Dorsolateral prefrontal cortex (tissue), 122 donors: ENCODE measurements at places on chromosomes 1 and 21. TPM values are rescaled to one million over a fixed set of nuclear protein-coding genes. Genes with fewer than 3 reads are reported as not detected.

Gene CD2
- total RNA-seq: 0.34 TPM

Gene SEMA6C
- 41.0 TPM for total RNA-seq

Gene FCRL2
- total RNA-seq: not detected

Gene ATXN7L2
- 14.2 TPM for total RNA-seq

Gene CZIB
- total RNA-seq: 73.4 TPM

Gene C1orf185
- total RNA-seq: not detected

Gene CASQ1
- total RNA-seq: 11.9 TPM

Gene BCAS2
- total RNA-seq: 45.1 TPM

Gene PCBP3
- 23.8 TPM for total RNA-seq

Gene THEM5
- not detected for total RNA-seq

Gene ZNF670
- total RNA-seq: 5.2 TPM

Gene FLG2
- total RNA-seq: not detected

Gene PEX11B
- total RNA-seq: 57.5 TPM

Gene LAMB3
- 7.0 TPM for total RNA-seq

Gene PIK3R3
- 43.5 TPM for total RNA-seq

Gene S100A4
- 7.0 TPM for total RNA-seq

Gene KRTAP19-3
- not detected for total RNA-seq

Gene RORC
- total RNA-seq: 0.27 TPM

Gene ANKRD35
- 6.0 TPM for total RNA-seq

Gene ECM1
- total RNA-seq: 25.9 TPM

Gene TRIM63
- not detected for total RNA-seq

Gene NUDT17
- total RNA-seq: 7.1 TPM

Gene DISP3
- 7.5 TPM for total RNA-seq

Gene HSF2BP
- 0.88 TPM for total RNA-seq

Gene CEP85
- 33.3 TPM for total RNA-seq

Gene PWP2
- 18.7 TPM for total RNA-seq
